ENCODE measurements at places on chromosomes 12 and 14.

GRCh38 chr12:95446506-95446900 lies 27.4 kb upstream of the METAP2 start:
- no peaks in the 10 kb centered on the region for H3K4me1 ChIP-seq
- no peak overlapping the region for H3K27ac ChIP-seq
- DNase-seq, result no peak
- H3K4me3 ChIP-seq, result no peak overlapping the region
- peaks cover 38% of the 10 kb centered on the region for H3K27me3 ChIP-seq

GRCh38 chr14:61264010-61264571 lies 17.0 kb downstream of the TMEM30B start:
- no peak overlapping the region for H3K27ac ChIP-seq
- no peak overlapping the region for H3K4me3 ChIP-seq
- H3K27me3 ChIP-seq, result peaks cover 51% of the 10 kb centered on the region

- H3K27me3 ChIP-seq, result no peaks in the 10 kb centered on the region
- no peak overlapping the region for H3K4me3 ChIP-seq
- H3K36me3 ChIP-seq, result no peaks in the 10 kb centered on the region
- H3K27ac ChIP-seq, result no peak overlapping the region
Observed at GRCh38 chr14:53501361-53502211, 348.5 kb upstream of the DDHD1 start.

DNA sequence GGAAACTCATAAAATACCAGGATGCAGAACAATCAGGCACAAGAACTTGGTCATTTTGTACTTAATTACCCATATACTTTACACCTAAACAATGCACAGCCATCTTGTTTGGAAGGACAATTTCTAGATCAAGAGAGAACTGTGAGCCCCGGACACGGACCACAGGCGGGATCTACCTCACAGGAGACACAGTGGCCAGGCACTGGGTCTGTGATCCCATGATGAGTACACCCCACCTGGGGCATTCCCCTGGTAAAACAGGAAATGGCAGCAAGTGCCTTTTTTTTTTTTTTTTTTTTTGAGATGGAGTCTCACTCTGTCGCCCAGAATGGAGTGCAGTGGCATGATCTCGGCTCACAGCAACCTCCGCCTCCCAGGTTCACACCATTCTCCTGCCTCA lies 15.2 kb downstream of the GOLGA3 start:
- H3K36me3 ChIP-seq, result peaks cover 64% of the 10 kb centered on the region
- no peak overlapping the region for H3K27ac ChIP-seq
- no peak for DNase-seq
- H3K4me1 ChIP-seq, result peaks cover 9% of the 10 kb centered on the region
- H3K4me3 ChIP-seq, result no peak overlapping the region
- no peaks in the 10 kb centered on the region for H3K27me3 ChIP-seq

DNA sequence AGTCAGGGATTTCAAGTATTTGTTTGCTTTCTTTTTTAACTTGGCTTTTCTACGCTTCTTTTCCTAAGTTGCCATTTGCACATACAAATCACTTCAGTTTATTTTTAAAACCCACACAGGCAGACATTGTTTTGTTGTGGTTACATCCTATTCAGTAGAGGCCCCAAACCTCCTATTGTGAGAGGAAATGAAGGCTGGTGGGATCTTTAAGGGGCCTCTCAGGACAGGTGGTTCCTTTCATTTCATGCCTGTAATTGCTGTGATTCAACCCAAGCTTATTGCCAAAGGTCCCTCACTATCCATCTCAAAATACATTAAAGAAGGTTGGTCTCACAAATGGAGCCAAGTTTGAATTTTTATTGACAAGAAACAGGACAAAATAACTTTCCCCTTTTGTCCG lies 257.1 kb downstream of the ADAMTS20 start:
- DNase-seq, result no peak
- H3K4me1 ChIP-seq, result no peaks in the 10 kb centered on the region
- H3K36me3 ChIP-seq, result no peaks in the 10 kb centered on the region
- no peak overlapping the region for H3K27ac ChIP-seq
- H3K4me3 ChIP-seq, result no peak overlapping the region

DNA sequence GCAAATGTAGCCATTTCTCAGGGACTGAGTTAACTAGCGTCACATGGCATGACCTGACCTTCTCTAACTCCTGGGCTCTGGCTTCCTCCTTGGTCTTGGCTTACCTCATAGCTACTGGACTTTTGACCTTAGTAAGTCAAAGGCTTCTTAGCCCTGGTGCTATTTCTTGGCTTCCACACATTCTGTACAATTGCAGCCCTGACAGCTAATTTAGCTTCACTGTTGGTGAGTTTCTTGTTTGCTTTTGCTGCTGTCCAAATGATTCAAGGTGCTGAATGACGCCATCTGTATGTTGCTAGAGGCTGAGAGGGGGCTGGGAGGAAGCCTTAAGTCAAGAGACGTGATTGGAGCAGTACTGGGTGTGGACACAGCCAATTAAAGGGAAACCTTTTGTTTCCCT lies 202.7 kb downstream of the PRKD1 start:
- no peaks in the 10 kb centered on the region for H3K27me3 ChIP-seq
- H3K36me3 ChIP-seq, result no peaks in the 10 kb centered on the region
- H3K27ac ChIP-seq, result no peak overlapping the region
- no peak for DNase-seq
- H3K4me1 ChIP-seq, result no peaks in the 10 kb centered on the region

DNA sequence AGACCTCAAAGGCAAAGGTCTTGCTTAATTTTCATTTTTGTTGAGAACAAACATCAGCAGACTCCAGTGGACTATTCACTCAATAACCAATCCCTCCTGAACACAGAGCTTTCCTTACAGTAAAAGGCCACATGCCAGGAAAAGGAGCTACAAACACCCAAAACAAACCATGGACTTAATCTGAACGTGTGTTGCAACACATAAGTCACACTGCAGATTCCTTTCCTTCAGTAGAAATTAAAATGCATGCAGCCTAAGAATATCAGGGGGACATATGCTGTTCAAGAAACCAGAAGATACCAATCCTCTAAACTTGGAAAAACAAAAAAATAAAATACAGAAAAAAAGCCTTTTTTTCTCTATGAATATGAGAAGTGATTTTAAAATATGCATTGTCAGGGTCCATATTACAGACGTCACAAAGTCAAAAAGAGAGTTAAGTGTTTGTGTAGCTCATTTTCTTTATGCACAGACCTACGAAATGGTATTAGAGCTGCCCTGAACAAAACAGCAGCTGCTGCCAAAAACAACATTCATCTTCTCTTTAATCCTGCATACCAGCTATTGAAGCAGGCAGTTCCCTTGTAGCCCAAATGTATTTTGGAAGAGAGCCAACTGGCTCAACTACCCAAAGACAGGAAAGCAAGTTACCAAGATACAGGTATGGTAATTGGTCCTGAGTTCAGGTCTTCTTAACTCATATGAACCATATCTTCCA lies 26.2 kb downstream of the KITLG start:
- H3K36me3 ChIP-seq, result no peaks in the 10 kb centered on the region
- no peaks in the 10 kb centered on the region for H3K4me1 ChIP-seq
- no peak overlapping the region for H3K27ac ChIP-seq
- DNase-seq, result no peak

DNA sequence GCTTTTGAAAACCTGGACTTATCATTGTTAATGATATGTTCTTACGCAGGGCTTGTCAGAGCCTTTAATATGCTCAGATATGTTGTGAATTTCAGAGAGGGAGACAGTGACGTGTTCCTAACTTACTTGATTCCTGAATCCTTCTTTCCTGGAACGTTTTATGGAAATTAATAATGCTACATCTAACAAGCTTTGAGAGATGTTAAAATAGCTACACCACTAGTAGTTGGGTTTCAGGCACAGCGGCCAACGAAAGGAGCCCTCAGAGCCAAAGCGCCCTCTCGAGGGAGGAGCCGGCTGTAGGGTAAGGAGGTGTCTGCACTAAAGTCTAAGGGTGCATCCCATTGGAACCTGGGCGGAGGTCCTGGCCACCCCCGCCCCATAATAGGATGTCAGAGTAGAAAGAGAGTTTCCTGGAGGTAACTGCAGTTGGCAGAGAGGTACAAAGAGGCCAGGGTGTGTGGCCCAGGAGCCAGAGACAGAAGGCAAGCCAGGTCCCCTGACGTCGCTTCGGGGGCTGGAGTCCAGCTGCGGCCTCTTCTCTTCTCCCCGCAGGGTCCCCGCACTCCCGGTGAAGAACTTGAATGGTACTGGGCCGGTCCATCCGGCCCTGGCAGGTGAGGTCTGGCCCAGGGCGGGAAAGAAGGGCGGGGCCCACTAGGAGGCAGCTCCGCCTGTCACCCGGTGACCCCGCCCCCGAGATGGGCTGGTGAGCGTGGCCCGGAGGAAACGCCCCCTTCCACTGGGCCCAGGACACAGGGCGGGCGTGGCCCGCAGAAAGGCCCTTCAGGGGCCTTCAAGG lies 36.3 kb downstream of the DTX1 start:
- H3K4me1 ChIP-seq, result peaks cover 64% of the 10 kb centered on the region
- H3K27me3 ChIP-seq, result no peaks in the 10 kb centered on the region
- peak overlapping the region; percentile 68 for H3K27ac ChIP-seq
- DNase-seq, result no peak
- H3K36me3 ChIP-seq, result peaks cover 17% of the 10 kb centered on the region
- H3K4me3 ChIP-seq, result peak overlapping the region; percentile 10

DNA sequence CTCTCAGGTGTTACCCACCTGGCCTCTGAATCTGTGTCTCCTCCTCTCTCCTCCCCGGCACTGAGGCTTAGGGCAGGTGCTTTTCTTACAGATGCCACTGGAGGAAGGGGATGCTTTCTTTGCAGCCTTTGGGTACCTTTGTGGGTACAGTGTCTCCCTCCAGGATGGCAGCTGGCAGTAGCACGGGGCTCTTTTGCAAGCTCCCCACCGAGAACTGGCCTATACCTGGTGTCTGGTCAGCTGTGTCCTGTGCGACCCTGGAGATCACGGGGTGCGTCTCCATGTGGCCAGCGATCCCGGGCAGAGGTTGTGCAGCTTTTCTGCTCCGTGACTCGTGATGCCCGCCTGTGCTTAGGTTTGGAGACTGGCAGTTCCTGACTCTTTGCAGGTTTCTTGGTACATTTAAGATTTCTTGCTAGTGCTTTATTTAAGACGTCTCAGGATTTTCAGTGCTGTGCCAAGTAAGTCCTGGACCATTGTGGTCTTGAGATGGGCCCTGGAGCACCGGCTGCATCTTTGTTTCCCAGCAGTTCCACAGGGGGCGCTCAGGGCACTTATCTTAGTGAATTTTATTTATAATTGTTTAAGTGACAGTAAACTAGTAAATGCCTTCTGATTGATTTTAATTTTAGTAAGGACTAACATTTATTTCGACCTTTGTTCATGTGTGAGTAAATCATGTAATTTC lies 68.9 kb downstream of the DDX51 start:
- peaks cover 59% of the 10 kb centered on the region for H3K36me3 ChIP-seq
- no peak overlapping the region for H3K27ac ChIP-seq
- H3K27me3 ChIP-seq, result no peaks in the 10 kb centered on the region
- H3K4me3 ChIP-seq, result no peak overlapping the region
- no peaks in the 10 kb centered on the region for H3K4me1 ChIP-seq

- H3K4me3 ChIP-seq, result no peak overlapping the region
- H3K36me3 ChIP-seq, result no peaks in the 10 kb centered on the region
- DNase-seq, result no peak
Observed at GRCh38 chr12:97650242-97650641, 187.6 kb downstream of the RMST start.

GRCh38 chr12:90729736-90730135 lies 225.2 kb downstream of the CCER1 start:
- DNase-seq, result no peak
- H3K4me3 ChIP-seq, result no peak overlapping the region
- no peaks in the 10 kb centered on the region for H3K27me3 ChIP-seq

GRCh38 chr12:108146035-108146893 lies 17.2 kb downstream of the WSCD2 start:
- no peak overlapping the region for H3K4me3 ChIP-seq
- no peak for DNase-seq

- no peak overlapping the region for H3K4me3 ChIP-seq
- H3K4me1 ChIP-seq, result no peaks in the 10 kb centered on the region
- H3K27me3 ChIP-seq, result peaks cover 77% of the 10 kb centered on the region
Observed at GRCh38 chr12:52741375-52742195, 35.6 kb downstream of the KRT76 start.

DNA sequence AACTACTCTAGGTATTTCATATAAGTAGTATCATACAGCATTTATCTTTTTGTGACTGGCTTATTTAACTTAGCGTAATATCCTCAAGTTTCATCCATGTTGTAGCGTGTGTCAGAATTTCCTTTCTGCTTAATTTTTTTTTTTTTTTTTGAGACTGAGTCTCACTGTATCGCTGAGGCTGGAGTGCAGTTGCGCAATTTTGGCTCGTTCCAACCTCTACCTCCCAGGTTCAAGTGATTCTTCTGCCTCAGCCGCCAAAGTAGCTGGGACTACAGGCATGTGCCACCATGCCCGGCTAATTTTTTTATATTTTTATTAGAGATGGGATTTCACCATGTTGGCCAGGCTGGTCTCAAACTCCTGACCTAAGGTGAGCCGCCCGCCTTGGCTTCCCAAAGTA lies 28.9 kb downstream of the PNMA1 start:
- no peak overlapping the region for H3K4me3 ChIP-seq
- H3K27me3 ChIP-seq, result no peaks in the 10 kb centered on the region
- DNase-seq, result no peak
- no peaks in the 10 kb centered on the region for H3K4me1 ChIP-seq

DNA sequence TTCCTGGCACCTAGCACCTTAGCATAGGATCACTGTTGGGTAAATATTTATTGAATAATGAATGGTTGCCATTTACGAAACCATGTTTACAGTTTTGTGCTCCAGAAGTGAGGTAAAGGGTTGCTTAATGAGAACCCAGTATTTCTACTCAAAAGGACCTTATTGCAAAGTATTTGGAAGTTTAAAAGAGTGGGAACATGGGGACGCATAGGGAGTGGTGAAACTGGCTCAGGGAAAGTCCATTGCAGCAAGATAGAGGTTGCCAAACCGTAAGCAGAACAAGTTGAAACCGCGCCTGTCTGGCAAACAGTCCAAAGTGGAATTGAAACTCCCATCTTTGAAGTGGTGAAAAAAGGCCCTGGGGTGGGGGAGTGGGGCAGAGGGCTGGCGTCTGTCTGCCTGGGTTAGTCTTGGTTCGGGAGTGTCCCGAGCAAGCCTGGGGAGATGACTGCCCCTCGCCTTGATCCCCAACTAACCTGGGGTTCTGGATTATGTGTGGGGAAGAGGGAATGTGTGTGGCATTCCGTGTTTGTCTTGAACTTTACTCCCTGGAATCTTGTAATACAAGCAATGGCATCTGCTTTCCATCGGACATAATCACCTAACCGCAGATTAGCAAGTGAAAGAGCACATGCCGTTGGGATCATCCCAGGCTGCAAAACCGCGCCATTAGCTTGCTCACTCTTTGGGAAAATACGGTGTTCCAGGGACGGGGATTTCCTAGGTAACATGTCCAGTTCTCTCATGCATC lies 7.2 kb downstream of the ALDH2 start:
- H3K36me3 ChIP-seq, result no peaks in the 10 kb centered on the region
- no peaks in the 10 kb centered on the region for H3K4me1 ChIP-seq
- H3K27ac ChIP-seq, result no peak overlapping the region
- no peak overlapping the region for H3K4me3 ChIP-seq
- H3K27me3 ChIP-seq, result peaks cover 50% of the 10 kb centered on the region

GRCh38 chr12:120094485-120094884 lies 22.1 kb downstream of the RAB35 start:
- H3K27me3 ChIP-seq, result no peaks in the 10 kb centered on the region
- DNase-seq, result no peak
- H3K27ac ChIP-seq, result peak overlapping the region; percentile 75
- peaks cover 50% of the 10 kb centered on the region for H3K36me3 ChIP-seq

GRCh38 chr14:106792543-106792942 lies 1266.2 kb downstream of the TMEM121 start:
- peaks cover 6% of the 10 kb centered on the region for H3K4me1 ChIP-seq
- peaks cover 41% of the 10 kb centered on the region for H3K27me3 ChIP-seq
- DNase-seq, result no peak

All from effector memory CD8-positive, alpha-beta T cell (primary cell).